ENCODE measurements at places on chromosomes 6 and 20.

GRCh38 chr20:1942486-1943274 lies 47.5 kb downstream of the SIRPA start:
- DNase-seq, result no peak

DNA sequence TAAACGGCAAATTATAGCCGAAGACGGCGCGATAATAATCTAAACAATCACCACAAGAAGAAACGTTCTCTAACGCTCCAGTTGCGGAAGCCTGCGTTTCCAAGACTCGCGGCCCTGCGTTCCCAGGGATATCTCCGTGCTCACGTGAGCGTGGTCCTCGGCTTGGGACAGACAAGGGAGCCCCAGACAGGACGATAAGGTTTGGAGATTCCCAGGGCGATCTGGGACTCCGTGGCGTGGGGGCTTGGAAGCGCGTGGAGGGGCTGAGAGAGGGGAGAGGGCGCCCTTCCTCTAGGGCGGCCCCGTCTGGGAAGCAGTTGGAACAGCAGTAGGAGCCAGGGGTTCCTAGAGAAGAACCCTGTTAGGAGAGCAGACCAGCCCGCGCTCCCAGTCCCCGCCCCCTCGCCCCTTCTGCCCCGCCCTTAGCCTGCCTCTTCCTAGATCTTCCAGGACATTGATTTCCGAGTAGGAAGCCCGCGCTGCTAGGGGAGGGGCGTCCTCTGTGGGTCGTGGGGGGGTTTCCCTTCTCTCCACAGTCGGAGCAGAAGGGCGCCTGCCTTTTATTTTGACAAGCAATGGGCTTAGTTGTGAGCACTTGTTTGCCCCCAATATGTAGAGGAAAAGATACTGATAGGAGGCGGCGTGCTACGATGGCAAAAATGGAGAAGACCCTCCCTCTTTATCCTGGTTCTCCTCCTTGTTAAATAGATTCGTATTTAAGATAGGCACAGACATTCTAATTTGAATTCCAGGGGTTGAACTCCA lies 10.6 kb downstream of the NRN1 start:
- no peak for DNase-seq

DNA sequence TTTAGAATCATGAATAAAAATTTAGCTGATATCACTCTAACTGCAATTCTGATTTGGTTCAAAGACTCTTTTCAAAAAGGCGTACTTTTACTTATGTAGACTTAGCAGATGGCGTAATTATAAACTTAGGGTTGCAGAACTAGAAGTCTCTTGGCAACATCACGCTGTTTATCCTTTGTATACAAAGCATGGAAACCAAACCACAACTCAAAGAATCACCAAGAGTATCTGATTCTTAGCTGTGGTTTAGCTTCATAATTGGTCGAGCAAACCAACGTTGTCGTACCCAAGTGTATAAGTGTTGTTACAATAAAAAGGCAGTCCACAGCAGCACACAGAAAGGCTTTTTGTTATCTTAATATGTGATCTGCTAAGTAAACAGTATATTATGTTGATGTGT lies 18.2 kb downstream of the STMND1 start:
- no peak for DNase-seq

GRCh38 chr6:89379281-89379680 lies 26.8 kb upstream of the UBE2J1 start:
- no peak for DNase-seq

GRCh38 chr6:70459235-70459634 lies 45.9 kb downstream of the FAM135A start:
- no peak for DNase-seq

DNA sequence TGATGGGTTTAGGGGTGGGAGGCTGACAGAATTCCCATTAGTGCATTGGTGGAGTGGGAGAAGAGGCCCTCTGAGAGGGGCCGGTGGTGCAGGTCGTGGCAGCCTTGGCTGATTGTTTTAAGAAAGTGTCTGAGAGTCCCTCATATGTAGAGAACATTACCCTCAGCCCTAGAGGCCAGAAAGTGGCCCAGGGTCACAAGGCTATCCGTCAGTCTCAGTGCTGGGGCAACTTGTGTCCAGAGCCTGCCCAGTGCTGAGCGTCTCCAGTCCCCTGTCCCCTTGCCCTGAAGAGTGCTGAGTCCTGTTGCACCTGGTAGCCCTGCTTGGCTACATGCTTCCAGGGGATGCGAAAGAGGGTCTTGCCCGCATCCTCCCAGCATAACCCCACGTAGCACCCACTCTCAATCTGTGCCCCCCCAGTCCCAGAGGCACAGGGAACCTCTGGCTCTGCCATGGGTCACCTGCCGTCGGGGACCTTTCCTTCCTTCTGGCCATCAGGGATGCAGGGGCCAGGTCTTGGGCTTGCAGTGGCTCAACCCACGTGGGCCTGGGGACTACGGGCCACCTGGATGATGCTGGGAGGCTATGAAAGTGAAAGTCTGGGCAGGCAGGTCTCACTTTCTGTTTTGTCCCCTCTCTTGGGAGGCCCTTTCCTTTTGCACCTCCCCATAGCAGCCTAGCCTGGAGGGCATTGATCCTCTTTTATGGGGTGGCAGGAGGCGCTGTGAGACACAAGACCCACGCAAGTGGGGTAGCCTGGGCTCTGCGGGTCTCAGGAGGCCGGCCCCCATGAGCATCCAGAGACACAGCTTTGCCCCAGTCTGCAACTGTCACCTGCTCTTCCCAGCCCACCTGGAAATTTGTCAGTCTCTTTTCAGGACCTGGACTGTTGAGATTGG lies 12.2 kb downstream of the DUSP15 start:
- no peak for DNase-seq

DNA sequence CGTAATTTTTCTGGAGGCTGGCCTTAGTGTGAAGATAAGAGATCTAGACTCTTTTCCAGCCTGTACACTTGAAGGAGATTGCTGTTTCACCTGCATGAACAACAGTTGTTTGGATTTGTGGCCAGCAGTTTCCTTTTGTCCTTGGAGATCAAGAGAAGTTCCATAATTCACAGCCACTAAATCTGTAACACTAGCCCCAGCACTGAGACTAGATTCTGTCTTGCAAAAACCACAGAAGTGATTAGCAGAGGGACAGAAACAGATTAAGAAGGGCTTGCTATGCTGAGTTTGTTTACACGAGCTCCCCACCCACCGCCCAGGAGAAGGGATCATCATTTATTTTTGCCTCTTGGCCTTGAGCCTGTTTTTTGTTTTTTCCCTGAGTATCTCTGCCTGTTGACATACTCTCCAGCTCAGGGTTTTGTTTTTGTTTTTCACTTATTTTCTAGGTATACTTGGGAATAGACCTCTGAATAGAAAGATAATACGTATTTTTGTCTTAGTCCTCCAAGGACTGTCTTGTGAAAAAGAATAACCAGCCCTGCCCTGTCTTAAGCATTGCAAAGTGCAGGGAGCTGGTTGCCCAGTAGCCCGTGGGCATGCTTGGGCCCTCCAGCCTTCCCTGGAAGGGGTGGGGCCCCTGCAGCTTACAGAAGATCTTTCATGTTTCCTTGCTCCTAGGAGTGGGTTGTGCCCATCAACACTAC lies 93.1 kb upstream of the SOX4 start:
- DNase-seq, result no peak
